Fibroblast of the aortic adventitia (primary cell): ENCODE measurements at places on chromosomes 1 and 21. TPM values are rescaled to one million over a fixed set of nuclear protein-coding genes. Genes with fewer than 3 reads are reported as not detected.

Gene SPATA6
- total RNA-seq, result 8.7 and 10.5 TPM in 2 replicates

Gene RNU1-4
- total RNA-seq, result under 0.01 and 2,882 TPM in 2 replicates

Gene DPT
- total RNA-seq, result 2.4 and 8.8 TPM in 2 replicates

Gene PADI2
- 0.09 and 0.16 TPM in 2 replicates for total RNA-seq

Gene NFIA
- total RNA-seq, result 32.0 and 42.0 TPM in 2 replicates

Gene HEYL
- not detected in 2 replicates for total RNA-seq

Gene CCDC27
- not detected in 2 replicates for total RNA-seq

GRCh38 chr1:21537932-21538630 is 28.9 kb downstream of the ALPL start:
- DNase-seq, result no peak

GRCh38 chr21:20276954-20277353 is 721.3 kb upstream of the NCAM2 start:
- DNase-seq, result no peak

DNA sequence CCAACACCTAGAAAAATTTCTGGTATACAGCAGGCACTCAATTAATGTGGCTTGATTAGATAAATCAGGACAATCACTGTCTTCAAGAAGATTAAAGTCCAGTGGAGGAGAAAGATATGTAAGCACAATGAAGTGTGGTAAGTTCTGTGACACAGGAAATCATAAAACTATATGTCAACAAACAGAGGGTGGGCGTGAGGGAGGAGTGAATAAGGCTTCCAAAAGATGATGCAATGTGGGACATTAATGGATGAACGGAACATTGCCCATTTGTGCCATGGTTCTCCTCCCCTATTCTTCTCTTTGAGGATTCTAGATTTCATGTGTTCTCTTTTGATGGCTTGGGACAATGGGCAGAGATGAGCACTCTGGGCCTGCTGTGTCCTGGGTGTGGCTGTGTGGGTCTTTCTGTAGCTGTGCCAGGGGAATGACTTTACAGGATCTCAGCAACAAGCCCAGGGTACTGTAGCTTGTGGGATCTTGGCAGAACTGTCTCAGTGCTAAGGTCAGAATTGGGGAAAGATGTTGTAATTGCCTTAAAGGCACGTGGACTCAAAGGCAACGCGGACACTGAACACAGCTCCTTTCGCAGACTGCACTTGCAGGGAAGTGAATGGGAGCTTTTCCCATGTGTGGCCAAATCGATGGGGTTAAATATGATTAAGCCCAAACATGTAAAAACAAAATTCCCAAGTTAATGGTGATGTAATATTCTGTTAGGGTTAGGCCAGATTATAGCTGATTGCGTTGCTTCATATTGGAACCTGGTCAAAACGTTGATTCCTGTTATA is 366.9 kb downstream of the TGFB2 start:
- peak; percentile 83 for DNase-seq

DNA sequence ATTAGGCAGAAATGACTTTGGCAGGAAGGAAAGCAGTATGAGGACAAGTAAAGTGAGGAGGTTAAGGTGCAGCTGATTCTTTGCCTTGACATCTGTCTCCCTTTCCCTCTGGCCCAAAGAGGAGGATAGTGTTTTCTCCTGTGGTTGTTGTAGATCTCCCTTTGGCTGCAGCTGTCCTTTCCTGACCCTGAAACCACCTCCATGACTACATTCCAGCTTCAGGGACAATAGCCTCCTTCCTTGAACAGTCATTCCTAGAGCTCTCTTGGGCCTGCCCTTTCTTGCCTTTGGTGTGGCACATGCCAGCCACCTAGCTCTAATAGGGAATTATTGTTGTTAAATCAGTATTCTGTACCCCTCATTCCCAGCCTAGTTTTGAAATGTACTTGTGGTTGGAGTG is 6.2 kb downstream of the ZMYM1 start:
- no peak for DNase-seq

DNA sequence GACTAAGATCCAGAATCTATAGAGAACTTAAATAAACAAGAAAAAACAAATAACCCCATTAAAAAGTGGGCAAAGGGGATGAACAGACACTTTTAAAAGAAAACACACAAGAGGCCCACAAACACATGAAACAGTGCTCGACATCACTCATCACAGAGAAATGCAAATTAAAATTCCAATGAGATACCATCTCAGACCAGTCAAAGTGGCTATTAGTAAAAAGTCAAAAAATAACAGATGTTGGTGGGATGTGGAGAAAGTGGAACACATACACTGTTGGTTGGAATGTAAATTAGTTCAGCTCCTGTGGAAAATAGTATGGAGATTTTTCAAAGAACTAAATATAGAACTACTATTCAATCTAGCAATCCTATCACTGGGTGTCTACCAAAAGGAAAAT is 143.1 kb downstream of the IFI44 start:
- DNase-seq, result no peak

DNA sequence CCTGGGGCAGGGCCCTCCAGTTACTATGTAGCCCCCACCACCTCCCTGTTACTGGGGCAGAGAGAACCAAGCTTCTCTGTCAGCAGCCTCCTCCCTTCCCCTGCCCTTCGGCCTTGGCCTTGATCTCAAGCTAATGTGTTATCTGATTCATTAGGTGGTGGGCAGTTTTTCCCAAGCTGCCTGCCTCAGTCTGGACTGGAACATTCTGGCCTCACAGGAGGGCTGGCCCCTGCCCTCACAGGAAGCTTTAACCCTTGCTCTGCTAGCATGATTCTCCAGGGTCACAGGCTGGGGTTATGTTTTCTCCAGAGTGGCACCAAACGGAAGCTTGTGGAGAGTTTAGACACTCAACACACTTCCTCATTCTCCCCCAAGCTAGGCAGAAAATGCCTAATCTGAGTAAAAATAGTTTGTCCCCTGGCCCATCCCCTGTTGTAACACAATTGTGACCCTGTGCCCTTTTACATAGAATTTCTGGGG is 37.2 kb upstream of the SLC6A9 start:
- no peak for DNase-seq

GRCh38 chr1:3896396-3897000 is 3.6 kb downstream of the C1orf174 start:
- DNase-seq, result no peak

DNA sequence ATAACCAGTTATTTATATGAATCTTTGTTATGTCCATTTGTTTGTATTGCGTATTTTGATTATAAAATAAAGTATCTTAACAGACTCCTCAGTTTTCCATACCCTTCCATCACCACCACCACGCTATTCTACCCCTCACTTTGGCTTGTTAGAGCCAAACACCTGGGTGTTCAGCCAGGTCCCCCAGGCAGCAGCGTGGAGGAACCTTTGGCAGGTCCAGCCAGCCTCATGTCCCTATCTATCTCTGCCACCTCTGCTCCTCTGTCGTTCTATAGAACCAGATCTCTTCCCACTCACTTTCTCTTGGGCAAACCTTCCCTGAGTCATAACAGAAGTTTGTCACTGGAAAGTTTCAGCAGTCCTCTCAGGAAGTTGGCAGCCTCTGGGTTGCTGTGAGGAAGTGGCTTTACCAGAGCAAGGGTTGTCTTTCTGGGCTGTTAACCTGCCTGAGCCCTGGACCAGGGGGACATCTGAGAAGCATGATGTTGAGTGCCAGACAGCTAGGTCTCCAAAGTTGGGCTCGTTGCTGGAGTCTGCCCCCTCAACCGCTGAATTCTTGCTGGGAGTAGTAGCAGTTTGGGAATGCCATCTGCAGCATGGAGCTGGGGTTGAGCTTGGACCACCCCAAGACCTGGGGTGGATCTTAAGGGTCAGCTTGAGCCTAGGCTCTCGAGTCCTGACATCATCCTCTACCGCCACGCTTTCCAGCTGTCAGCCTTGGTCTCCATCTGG is 996 bp upstream of the SH3BGRL3 start:
- DNase-seq, result peak; percentile 62

GRCh38 chr1:41384579-41384978 is 23.3 kb downstream of the FOXO6 start:
- DNase-seq, result no peak

- DNase-seq, result peak; percentile 44
Observed at GRCh38 chr1:117820096-117820495, 109.3 kb downstream of the GDAP2 start.

DNA sequence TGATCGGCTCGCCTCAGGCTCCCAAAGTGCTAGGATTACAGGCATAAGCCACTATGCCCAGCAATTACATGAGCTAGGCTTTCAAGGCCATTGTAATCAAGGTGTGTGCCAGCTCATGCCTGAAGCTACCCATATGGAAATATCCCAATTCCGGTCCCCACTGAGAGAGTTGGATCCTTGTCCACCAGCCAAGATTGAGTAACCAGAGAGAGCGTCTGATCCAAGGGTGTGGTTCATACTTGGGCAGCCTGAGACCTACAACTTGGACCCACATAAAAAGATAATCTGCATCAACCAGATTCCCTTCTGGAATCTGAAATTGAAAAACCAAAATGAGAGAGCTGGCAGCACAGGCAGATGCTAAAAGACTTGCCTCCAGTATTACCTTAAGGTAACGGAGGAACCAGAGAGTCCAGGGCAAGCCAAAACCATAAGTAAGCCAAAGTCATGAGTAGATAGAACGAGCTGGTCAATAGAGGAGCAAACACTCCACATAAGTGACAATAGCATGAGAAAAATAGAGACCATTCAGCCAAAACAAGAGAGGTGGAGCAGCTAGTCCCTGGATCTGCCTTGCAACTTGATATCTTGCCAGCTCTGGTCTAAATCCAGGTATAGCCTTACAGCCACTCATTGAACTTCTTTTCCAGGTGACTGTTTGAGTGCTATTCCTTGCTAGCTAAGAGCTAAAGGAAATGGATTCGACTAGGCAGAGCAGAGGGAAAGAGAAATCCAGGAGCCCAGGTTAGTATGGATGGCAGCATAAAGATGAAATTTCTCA is 63.8 kb upstream of the ATP1A1 start:
- DNase-seq, result no peak

GRCh38 chr1:67700692-67701410 is 15.8 kb downstream of the GADD45A start:
- DNase-seq, result peak; percentile 35

- no peak for DNase-seq
Observed at GRCh38 chr1:182189535-182190066, 128.1 kb upstream of the ZNF648 start.
